Keratinocyte (primary cell): ENCODE measurements at places on chromosomes 12 and 14.

- DNase-seq, result no peak
Observed at GRCh38 chr14:96592591-96593386, 90.6 kb downstream of the PAPOLA start.

GRCh38 chr14:69041783-69042182, 62.7 kb upstream of the ACTN1 start:
- DNase-seq, result no peak

GRCh38 chr14:62957562-62957961, 87.7 kb downstream of the KCNH5 start:
- peak; percentile 92 for DNase-seq

DNA sequence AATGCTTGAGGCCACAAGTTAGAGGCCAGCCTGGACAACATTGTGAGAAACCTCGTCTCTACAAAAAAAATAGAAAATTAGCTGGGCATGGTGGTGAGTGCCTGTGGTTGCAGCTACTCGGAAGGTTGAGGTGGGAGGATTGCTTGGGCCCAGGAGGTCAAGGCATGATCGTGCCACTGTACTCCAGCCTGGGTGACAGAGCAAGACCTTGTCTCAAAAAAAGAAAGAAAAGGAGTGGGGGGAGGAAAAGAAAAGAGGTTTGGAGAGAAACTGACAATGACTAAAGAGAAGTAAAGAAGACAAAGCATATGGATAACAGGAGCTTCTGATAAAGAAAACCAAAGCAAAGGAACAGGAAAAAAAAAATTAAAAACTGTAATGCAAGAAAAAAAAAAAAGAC, 37.4 kb upstream of the SELPLG start:
- no peak for DNase-seq

- no peak for DNase-seq
Observed at GRCh38 chr12:4857472-4858291, 52.0 kb upstream of the KCNA1 start.

- DNase-seq, result no peak
Observed at GRCh38 chr12:116565963-116566362, 6.8 kb downstream of the MAP1LC3B2 start.

DNA sequence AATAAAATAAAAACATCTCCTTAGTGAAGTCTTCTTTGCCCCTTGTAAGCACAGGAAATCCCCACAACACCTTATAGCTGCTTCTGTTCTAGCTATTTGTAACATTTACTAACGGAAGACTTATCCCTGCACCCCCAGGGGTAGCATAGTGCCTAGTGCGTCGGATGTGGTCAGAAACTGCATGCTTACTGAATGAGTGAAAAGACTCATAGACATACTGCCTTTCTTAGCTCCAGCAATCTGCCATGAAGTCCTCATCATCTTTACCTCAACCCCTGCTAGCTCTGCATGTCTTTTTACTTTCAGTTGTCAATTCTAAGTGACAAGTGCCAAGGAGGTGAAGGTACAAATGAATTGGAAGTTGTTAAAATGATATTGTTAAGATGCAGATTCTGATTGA, 12.9 kb downstream of the RIOX1 start:
- no peak for DNase-seq

GRCh38 chr14:92578511-92578910, 64.9 kb downstream of the RIN3 start:
- DNase-seq, result no peak

GRCh38 chr14:77885367-77885766, 85.5 kb downstream of the ADCK1 start:
- no peak for DNase-seq
